ENCODE measurements at places on chromosomes 4 and X.
A peak's percentile ranks its signal among the peaks of the same experiment; 100 is the strongest.

DNA sequence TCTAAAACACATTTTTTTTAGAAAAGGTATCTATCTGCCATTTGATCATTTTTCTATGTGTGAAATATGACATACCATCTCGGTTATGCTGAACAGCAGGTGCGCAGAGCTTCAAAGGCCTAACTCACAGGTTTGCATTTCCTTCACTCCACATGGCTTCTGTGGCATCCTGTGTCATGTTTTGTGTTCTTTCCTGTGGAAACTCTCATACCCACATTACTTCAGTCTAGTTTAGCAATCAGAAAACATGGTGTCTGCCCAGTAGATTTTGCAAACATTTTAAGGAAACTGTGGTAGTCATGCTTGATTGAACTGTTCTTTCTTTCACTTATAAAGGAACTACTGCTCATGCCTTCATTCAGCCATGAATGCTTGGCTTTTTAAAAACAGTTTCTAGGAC lies 11.3 kb upstream of the ARAP2 start:
- DNase-seq, result peak; percentile 43

GRCh38 chr4:154049457-154050181 lies 260.7 kb upstream of the SFRP2 start:
- DNase-seq, result no peak

- DNase-seq, result no peak
Observed at GRCh38 chr4:83646538-83647239, 110.8 kb downstream of the GPAT3 start.

- DNase-seq, result no peak
Observed at GRCh38 chr4:20288047-20288650, 36.4 kb downstream of the SLIT2 start.

- DNase-seq, result no peak
Observed at GRCh38 chr4:78343682-78344081, 207.9 kb upstream of the ANXA3 start.

GRCh38 chr4:92045718-92046117 lies 258.0 kb upstream of the GRID2 start:
- no peak for DNase-seq

DNA sequence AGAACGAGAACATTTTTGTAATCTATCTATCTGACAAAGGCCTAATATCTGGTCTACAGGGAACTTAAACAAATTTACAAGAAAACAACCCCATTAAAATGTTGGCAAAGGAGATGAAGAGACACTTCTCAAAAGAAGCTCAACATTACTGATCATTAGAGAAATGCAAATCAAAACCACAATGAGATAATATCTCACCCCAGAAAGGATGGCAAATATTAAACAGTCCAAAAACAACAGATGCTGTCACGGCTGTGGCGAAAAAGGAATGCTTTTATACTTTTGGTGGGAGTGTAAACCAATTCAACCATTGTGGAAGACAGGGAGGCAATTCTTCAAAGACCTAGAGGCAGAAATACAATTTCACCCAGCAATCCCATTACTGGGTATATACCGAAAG lies 2284.8 kb downstream of the ARAP2 start:
- DNase-seq, result no peak

- DNase-seq, result no peak
Observed at GRCh38 chr4:163148466-163149336, 18.0 kb downstream of the NAF1 start.

- no peak for DNase-seq
Observed at GRCh38 chr4:69640289-69640688, 847 bp upstream of the UGT2A2 start.

DNA sequence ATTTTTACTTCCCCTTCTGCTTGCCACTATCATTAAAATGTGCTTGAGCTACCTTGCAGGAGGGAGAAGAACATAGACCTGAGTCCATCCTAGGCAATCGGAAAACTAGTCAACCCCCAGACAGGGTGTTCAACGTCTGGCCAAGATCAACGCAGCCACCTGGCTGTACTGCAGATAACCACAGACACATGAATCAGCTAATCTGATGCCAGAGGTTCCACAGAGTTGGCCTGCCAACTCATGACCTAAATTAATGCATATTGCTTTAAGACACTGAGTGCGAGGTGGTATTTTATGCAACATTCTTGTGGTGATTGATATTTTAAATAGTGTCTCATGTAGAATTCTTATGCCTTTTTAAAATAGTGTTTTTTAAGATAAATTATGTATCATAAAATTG lies 1283.8 kb upstream of the PABPC4L start:
- DNase-seq, result no peak

GRCh38 chr4:125392694-125393093 lies 77.9 kb downstream of the FAT4 start:
- DNase-seq, result no peak

- DNase-seq, result no peak
Observed at GRCh38 chrX:115259238-115259875, 25.5 kb upstream of the LRCH2 start.

GRCh38 chrX:120791013-120791643 lies 84.5 kb downstream of the CT47B1 start:
- no peak for DNase-seq

- no peak for DNase-seq
Observed at GRCh38 chr4:6955261-6955911, 45.8 kb downstream of the TBC1D14 start.

DNA sequence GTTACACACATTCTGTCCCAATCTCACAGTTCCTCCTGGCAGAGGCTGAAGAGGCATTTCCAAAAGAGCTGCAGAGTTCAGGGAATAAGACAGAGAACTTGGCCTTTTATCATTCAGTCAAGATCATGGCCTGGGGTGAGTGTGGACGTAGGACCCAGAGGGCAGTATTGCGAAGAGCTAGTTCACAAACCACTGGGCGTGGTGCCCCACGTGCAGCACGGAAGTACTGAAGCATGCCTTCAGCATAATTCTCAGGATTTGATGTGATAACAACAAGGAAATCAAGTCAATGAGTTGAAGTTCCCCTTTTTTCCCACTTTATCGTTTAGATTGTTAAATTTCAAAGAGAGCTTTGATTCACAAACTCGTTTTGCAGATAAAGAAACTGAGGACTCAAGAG lies 117.7 kb downstream of the RELL1 start:
- no peak for DNase-seq

All from SIG-M5 (cell line).